Activated CD8-positive, alpha-beta memory T cell treated with anti-CD3 and anti-CD28 coated beads for 4 hours (primary cell): ENCODE measurements at places on chromosomes 13 and 19.

GRCh38 chr19:4380254-4380727, 20.1 kb downstream of the SH3GL1 start:
- DNase-seq: no peak

- DNase-seq: no peak
Observed at GRCh38 chr13:76619631-76620030, 266.6 kb downstream of the KCTD12 start.

- DNase-seq: no peak
Observed at GRCh38 chr13:46543287-46543686, 9.7 kb upstream of the LRCH1 start.

- no peak for DNase-seq
Observed at GRCh38 chr13:75318138-75318833, 163.7 kb downstream of the TBC1D4 start.

- DNase-seq: no peak
Observed at GRCh38 chr19:41194157-41194552, 1.1 kb downstream of the CYP2S1 start.

- DNase-seq: no peak
Observed at GRCh38 chr13:79456051-79456450, 24.9 kb upstream of the NDFIP2 start.

DNA sequence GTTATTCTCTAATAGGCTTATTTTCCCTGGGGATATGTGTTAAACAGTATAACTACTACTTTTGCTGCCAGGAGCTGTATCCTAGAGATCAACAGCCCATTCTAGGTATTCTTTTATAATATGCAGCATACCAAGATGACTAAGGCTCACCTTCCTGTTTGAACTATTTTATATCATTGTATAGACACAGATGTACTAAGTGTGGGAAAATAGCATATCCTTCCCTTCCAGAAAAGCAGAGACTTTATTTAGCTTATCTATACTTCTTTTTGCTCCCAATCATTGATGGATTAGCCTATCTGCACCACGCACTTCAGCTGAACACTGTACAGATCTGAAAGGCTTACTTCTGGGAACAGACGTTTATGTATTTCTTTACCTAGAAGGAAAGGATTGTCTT, 82.6 kb downstream of the MAB21L1 start:
- DNase-seq: no peak

GRCh38 chr13:91046715-91047327, 300.7 kb upstream of the MIR17HG start:
- DNase-seq: no peak

DNA sequence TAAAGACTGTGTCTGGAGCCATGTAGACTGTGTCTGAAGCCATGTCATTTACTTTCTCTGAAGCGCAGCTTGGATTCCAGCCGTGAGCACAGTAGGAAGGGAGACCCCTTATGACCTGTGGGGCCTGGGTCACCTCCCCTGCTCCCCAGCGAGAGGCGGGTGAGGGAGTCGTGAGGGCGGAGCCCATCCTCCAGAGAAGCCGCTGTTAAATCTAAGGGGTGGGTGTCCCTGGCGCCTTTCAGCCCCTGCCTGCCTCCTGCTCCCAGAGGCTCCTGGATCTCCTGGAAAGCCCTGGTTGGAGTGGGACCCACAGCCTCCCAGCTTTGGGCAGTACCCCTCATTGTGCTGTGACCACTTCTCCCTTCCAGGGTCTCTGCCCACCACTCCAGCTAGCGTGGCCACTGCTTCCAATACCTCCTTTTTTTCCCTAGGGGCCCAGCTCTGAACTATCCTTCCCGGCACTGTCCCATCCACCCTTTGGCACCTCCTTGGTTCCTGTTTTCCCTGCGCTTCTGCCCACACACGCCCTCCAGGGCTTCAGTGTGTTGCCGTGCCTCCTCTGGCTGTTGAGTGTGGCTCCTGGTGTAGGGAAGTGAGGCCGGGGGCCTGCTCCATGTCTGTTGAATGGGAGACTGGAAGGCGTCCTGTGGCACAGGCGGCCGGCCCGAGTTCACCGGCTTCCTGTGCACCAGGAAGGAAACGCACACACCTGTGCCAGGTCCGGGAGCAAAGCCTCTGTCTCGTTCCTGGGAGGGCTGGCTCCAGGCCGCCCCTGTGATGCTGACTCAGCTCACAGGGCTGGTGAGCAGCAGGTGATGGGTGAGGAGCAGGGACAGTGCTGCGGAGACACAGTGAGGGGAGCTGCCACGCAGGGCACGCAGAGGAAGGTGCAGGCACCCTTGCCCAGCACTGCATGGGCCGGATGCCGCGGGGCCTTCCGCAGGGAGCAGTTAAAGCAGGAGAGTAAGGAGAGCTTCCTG, 29.4 kb downstream of the ATP4B start:
- DNase-seq: no peak

GRCh38 chr13:27455331-27455855, 5.0 kb upstream of the MTIF3 start:
- no peak for DNase-seq

GRCh38 chr19:17946965-17947784, 14.4 kb downstream of the CCDC124 start:
- no peak for DNase-seq

- no peak for DNase-seq
Observed at GRCh38 chr13:64074971-64075474, 2659.4 kb upstream of the PCDH20 start.

DNA sequence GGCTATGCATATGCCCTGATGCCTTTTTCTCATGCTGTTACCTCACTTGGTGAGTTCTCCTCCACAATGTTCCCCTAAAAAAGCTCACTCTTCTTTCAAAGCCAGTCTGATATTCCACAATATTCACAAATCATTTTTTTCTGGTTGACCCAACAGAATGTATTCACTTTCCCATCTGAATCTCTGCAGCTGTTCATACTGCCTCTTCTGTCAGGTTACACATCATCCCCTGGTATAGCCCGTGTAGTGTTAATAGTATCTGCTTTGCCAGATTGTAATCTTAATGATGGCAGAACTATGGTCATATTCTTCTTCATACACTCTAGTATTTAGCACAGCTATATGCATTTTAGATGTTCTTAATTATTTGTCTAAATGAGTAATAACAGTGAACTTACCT, 544.3 kb downstream of the EFNB2 start:
- DNase-seq: no peak

DNA sequence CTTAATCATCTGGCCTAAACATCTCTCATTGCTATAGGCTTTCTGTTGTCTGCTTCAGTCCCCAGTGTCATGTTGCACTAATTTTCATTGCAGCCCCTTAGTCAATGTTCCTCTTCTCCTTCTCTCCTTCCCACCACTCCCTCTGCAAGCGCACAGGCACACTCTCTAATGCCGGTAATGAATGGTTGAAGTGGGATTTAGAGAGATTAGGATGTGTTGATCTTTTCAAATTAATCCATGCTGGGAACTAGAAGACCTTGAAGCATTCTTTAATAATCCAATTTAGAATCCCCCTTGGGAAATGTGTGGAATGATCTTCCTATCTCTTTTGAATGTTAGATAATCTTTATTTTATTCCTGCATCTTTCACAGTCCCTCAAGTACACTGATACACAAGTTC, 33.2 kb upstream of the NDFIP2 start:
- DNase-seq: no peak

GRCh38 chr19:21610787-21611186, 105.4 kb downstream of the ZNF429 start:
- no peak for DNase-seq

DNA sequence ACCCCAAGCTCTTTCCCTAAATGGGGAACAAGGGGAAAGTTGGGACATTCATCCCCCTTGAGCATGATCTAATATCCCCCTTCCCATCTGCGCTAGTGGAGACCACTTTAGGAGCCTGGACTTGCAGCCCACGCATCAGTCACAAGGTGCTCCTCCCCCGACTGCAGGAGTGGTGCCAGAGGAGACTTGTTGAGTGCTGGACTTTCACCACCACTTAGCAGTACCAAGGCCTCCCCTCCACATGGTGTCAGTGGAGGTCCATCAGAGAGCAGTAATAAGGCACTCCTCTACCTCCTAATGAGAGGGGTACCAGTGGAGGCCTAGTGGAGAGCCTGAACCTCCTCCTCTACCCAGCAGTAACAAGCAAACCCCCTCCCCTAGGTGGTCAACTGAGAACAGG, 22.5 kb downstream of the CAB39L start:
- no peak for DNase-seq
